Dorsolateral prefrontal cortex (tissue), 122 donors: ENCODE measurements at places on chromosomes 13 and 19. TPM values are rescaled to one million over a fixed set of nuclear protein-coding genes. Genes with fewer than 3 reads are reported as not detected.

DNA sequence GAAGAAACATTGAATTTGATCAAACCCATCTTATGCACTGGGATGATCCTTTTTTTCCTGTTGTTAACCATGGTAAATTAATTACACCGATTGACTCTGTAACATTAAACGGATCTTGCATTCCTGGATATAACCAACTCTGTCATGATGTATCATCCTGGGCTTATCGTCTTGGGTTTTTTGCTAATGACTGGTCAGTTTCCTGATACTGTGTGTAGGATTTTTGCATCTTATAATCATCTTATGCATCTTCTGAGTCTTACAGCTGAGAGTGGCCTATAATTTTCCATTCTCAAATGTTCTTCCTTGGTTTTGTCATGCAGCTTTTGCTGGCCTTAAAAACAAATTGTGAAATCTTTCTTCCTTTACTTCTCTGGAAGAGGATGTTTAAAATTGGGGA is 12.8 kb downstream of the DCUN1D2 start:
- DNase-seq = no peak

DNA sequence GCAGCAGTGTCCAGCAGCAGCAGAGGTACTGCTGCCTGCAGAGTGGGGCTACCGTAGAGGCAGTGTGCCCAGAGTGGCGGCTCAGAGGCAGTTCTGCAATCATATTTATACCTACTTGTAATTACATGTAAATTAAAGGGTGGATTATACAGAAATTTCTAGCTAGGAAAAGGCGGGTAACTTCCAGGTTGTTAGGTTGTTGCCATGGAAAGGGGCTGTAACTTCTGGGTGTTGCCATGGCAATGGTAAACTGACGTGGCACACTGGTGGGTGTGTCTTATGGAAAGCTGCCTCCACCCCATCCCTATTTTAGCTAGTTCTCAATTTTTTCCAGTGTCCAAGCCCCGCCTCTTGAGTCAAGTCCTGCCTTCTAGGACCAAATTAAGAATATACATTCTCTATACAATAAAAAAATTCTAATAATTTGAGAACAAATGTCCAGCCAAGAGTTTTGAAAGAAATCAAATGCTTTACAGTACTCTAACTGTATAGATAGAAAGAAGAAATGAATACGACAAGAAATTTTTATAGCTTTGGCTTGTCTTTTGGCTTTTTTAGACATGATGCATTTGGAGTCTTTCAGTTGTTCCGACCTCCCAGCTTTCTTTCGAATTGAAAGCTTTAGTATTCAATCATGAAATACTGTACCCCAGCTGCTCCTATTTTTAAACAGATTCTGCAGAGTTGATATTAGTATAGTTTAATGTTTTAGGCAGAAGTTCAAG is 816.6 kb downstream of the DIAPH3 start:
- no peak for DNase-seq

The RAB3D gene
- 31.7 TPM for total RNA-seq

The CCNA1 gene
- total RNA-seq = 10.5 TPM

GRCh38 chr19:43966079-43966694 is 15.2 kb downstream of the ZNF221 start:
- no peak for DNase-seq
